Suprapubic skin (tissue), 4 donors: ENCODE measurements at places on chromosomes 1 and 21. TPM values are rescaled to one million over a fixed set of nuclear protein-coding genes. Genes with fewer than 3 reads are reported as not detected.

GRCh38 chr1:229409616-229410369 lies 24.1 kb downstream of the ACTA1 start:
- DNase-seq: no peak

The KRTAP15-1 gene
- not detected for total RNA-seq

DNA sequence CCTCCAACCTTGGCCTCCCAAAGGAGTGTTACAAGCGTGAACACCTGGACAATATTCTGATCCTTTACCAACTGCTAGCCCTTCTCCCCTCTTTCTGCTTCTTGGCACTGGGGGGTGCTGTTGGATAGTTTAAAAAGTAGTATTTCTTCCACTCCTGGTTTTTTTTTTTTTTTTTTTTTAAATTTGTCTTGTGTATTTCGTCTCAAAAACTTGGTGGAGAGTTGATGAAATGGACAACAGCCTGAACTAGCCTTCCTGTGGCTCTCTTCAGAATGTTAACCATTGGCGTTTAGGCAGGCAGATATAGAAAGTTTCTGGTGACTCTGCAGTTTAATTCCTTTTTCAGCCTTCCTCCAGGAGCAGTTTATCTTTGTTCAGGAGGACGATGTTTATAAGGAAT lies 69.7 kb upstream of the USP24 start:
- DNase-seq: no peak

DNA sequence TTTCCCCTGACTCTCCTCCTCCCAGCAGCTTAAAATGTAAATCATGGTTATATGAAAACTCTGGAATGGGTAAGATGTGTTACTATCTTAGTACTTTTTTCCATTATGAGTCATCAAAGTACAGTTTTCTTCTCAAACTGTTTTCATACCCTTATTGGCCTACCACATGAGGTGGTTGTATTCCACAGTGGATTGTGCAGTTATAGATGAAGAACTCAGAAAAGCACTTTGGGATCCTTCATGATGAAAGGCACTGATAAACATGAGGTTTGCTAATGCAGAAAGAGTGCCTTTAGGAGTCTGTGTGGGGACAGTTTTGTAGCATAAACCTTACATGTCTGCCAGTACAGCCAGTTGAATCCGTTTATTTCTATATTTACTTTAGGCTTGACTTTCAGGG lies 32.0 kb upstream of the MYOCOS start:
- no peak for DNase-seq

The ARHGEF10L gene
- 90.5 TPM for total RNA-seq
